ENCODE measurements at places on chromosomes 3 and 15. TPM values are rescaled to one million over a fixed set of nuclear protein-coding genes. Genes with fewer than 3 reads are reported as not detected.
A peak's percentile ranks its signal among the peaks of the same experiment; 100 is the strongest.

THBS1 gene
- total RNA-seq = 291 TPM

FOXL2NB gene
- total RNA-seq = 0.39 TPM

GRCh38 chr3:15755181-15755580 lies 42.6 kb downstream of the ANKRD28 start:
- DNase-seq = no peak

- no peak for DNase-seq
These were observed 26.1 kb downstream of the GRK7 start for GRCh38 chr3:141789281-141789680.

- peak; percentile 32 for DNase-seq
These were observed 836 bp upstream of the AKAP13 start for GRCh38 chr15:85379403-85380131.

GRCh38 chr15:62362608-62363007 lies 197.5 kb upstream of the C2CD4B start:
- DNase-seq = no peak

Data from skin of body (tissue), 3 donors.